GM10248 (cell line): ENCODE measurements at places on chromosomes 12 and 14.

DNA sequence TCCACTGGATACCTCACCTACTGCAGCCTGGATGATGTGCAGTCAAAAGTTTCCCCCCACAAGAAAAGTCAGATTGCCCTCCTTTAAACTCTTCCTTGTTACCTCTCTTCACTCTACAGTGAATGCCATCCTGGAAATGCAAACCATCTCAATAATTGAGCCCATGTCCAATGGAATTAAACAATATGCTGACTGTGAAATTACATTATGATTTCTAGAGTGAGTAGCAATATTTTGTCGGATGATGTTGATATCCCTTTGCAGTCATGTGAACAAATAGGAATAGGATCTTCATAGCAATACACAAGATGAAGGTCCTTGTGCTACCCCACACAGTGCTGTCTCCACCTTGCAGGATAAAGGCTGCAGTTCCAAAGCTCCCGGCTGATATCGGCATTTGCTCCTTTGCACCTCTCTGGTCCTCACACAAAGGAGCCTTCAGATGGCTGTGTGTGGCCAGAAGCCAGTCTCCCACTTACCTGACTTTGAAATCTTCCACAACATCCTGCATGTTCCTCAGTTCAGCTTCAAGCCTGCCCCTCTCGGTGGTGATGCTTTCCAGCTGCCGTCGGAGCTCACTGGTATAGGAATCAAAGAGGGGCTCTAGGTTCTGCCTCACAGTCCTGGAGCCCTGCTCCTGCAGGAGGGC is 1.5 kb downstream of the KRT75 start:
- no peak for DNase-seq

DNA sequence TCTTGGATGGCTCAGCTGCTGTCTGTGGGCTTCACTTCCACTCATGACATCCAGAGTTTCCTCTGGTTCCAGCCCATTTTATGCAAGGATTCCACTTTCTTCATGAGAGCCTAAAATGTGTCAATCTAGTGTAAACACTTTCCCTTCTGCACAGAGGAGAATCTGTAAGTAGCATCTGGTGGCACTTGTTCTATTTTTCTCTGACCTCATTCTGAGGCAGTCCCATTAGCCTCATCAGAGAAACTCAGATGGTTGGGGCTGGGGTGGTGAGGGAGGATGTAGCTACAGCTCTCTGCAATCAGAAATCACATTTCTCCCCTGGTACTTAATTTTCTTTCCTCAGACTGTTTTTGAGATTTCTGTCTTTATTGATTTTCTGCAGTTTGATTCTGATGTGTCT is 81.6 kb downstream of the PRMT8 start:
- DNase-seq, result no peak

DNA sequence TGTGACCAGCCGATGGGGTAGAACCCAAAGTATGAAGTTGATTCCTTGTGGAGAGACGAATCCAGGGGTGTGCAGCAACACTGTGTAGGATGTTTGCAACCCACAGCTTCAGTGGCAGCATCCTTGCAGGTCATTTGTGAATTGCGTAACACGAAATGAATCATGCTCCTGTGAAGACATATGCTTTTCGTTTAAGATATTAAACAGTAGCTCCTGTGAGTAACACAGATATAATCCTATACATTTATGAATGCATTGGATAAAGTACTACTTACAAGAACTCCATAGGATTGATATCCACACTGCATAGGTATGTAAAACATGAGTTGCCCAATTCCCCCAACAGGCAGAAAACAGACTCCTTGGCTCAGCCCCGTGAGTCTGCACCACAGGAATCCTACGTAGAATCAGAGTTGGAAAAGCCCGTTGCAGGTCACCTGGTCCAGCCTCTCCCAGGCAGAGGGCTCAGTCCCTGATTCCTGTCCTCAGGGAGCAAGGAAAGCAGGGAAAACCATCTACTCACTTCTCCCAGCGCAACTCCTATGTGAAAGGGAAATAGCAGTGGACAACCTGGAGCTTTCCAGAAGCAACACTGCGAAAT is 75.8 kb downstream of the GPATCH2L start:
- DNase-seq, result no peak

DNA sequence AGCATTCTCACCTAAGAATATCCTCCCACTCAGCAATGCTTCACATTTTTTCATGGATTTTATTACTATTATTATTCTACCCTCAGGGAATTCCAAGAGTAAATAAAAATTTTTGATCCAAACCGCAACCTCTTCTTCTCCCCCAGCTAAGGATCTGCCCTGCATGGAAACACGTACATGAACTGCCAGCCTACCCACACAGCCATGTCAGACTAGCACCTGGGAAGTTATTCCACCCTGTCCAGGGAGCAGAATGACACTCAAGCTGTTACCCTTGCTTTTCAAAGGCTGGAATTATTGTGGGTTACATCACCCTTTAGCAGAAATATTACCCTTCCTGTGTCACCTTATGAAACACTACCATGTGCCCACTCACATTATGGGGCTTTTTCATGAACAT is 227.3 kb upstream of the USP15 start:
- DNase-seq, result no peak

- no peak for DNase-seq
Measured at GRCh38 chr12:88328090-88328489, 186.0 kb downstream of the TMTC3 start.

DNA sequence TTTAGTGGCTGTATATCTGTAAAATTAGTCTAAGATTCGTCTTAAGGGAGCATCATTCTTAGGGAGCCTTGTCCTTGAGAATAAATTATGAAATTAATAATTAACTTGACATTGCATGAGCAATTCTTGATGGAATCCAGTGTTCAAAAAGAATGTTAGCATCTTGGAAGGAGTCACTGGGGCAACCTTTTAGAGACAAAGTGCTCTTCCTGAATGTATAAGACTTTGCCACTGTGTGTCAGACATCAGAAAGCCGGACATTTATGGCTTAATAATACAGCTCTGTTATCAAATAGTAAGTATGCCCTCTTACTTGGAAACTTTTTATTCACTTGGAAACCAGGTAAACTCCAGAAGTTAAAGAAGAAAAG is 83.3 kb downstream of the CCER1 start:
- DNase-seq, result no peak

GRCh38 chr12:66131067-66131688 is 628 bp upstream of the LLPH start:
- no peak for DNase-seq
